Stimulated activated CD8-positive, alpha-beta memory T cell treated with anti-CD3 and anti-CD28 coated beads, Interleukin-2, amount 100 ng/mL, for 1 hour (primary cell): ENCODE measurements at places on chromosomes 4 and X.

GRCh38 chr4:83552924-83553323 lies 17.0 kb downstream of the GPAT3 start:
- DNase-seq = no peak

- no peak for DNase-seq
These were observed 17.9 kb upstream of the GASK1B start for GRCh38 chr4:158190718-158191117.

- DNase-seq = no peak
These were observed 241.6 kb downstream of the FBXW7 start for GRCh38 chr4:152294331-152294730.

DNA sequence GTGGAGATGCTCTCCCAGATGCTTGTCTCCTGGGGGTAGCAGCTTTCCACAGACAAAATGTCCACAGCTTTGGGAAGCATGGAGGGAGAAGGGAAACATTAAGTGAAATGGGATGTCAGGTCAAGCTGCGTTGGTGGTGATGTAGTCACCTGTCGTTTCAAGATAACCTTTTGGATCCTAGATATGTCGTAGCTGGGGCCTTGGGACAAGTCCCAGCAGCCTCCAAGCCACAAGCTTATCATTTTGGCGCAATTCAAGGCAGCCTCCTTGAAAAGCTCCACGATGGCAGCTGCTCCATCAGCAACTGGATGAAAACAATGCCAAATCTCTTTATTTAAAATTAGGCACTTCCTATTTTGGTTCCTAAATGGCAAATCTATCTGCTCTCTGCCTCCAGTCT lies 52.0 kb downstream of the RTL9 start:
- DNase-seq = no peak

- DNase-seq = no peak
These were observed 627.0 kb downstream of the BCOR start for GRCh38 chrX:39470588-39471407.

- no peak for DNase-seq
These were observed 180.7 kb upstream of the IL15 start for GRCh38 chr4:141455651-141456050.

- DNase-seq = no peak
These were observed 158.1 kb downstream of the FHIP1A start for GRCh38 chr4:151567056-151567455.

DNA sequence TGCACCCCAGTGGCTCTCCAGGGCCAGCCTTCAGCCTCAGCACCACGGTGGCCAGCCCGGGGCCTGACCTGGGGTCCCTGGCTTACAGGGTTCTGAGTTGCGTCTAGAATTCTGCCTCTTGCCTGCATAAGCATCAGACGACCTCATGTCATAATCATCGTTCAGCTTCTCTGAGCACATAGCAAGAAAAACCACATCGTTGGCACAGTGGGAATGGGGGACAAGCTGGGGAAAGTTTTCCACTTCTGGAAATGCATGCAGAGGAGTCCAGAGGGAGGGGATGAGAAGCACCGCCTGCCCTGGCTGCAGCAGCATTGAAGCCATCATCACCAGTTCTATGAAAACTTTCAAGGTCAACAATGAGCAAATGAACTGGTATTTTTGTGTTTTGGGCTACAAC lies 441.0 kb upstream of the FRG1 start:
- DNase-seq = no peak

DNA sequence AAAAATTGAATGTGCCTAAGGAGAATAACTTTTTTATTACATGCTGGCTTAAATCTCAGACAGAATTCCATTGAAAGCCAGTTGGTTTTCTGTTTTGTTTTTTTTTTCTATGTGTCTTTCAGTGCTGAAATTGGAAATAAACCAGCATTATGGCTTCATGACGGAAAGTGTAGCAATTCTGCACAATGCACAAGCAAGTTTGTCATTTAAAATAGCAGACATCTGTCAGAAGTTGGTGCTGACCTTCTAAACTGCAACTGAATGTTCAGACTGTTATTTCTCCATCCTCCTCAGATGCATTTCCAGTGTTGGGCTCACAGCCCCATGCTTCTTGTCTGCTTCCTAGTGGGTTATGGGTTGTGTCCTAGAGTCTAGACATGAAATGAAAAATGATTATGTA lies 107.2 kb upstream of the LIMCH1 start:
- DNase-seq = no peak

GRCh38 chrX:21912220-21912619 lies 28.3 kb upstream of the SMS start:
- DNase-seq = no peak

DNA sequence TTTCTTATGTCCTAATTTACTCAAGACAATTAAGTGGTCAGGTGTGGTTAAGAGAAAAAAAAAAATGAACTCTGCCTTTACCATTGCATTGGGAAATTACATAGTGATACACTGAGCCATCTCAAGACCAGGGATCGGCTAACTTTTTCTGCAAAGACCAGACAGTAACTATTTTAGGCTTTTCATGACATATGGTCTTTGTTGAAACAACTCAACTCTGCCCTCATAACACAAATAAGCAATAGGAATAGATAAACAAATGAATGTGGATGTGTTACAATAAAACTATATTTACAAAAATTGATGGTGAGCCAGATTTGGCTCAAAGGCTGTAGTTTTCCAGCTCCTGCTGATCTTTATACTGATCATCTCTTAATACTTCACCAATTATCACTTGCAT lies 632.6 kb upstream of the INTU start:
- DNase-seq = no peak
